ENCODE measurements at places on chromosomes 7 and 10.

- no peak for DNase-seq
These were observed 39.0 kb upstream of the RASGEF1A start for GRCh38 chr10:43305876-43306275.

GRCh38 chr7:93758631-93759030 lies 131.9 kb downstream of the TFPI2 start:
- no peak for DNase-seq

- DNase-seq, result no peak
These were observed 17.1 kb downstream of the MCU start for GRCh38 chr10:72709041-72709440.

- no peak for DNase-seq
These were observed 536.6 kb downstream of the TCERG1L start for GRCh38 chr10:130774871-130775270.

GRCh38 chr7:12490107-12490688 lies 80.3 kb upstream of the SCIN start:
- no peak for DNase-seq

DNA sequence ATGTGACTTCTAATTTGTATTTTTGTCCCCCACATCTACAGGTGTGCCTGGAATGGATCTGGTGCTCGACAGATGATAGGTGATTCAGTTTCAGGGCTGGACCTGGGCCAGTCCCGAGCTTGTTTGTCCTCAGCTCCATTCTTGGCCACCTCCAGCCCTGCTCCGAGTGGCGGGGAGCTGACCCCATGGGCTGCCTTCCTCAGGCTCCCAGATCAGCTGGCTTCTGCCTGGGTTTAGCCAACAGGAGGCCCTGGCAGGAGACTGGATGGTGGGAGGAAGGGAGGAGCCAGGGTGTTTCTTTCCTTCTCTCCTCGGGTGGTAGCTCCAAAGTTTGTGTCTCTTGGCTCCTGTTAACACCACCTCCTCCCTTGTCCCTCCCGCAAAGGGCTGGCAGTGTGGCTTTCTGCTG lies 75.2 kb downstream of the CDH23 start:
- DNase-seq, result no peak
